Neural progenitor cell (in vitro differentiated cells): ENCODE measurements at places on chromosomes 13 and 19.
A peak's percentile ranks its signal among the peaks of the same experiment; 100 is the strongest.

- DNase-seq = no peak
Measured at GRCh38 chr13:103410002-103410401, 343.8 kb upstream of the SLC10A2 start.

GRCh38 chr13:50780201-50781015, 63.1 kb downstream of the DLEU7 start:
- no peak for DNase-seq

GRCh38 chr13:40016953-40017660, 361.6 kb downstream of the COG6 start:
- DNase-seq = no peak

DNA sequence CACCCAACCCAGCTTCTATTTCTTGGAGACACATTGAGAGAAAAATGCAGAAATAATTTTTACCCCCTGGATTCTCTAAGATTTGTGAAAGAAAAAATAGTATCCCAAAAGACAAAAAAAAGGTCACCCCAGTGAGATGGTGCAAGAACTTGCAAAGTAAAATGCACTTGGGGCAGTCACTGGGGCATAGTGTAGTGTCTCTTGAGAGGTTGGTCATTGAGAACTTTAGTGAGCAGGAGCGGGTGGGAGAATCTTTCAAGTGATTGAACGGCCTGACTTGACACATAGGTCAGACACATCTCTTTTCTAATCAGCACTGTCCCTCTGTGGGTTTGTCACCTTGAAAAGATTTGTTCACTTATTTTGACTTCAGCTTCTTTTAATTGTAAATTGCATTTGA, 2.4 kb downstream of the ZNF85 start:
- DNase-seq = no peak

- DNase-seq = peak; percentile 85
Measured at GRCh38 chr13:46551410-46552302, 1.3 kb upstream of the LRCH1 start.

GRCh38 chr19:39432677-39433025, 3.1 kb downstream of the RPS16 start:
- no peak for DNase-seq

DNA sequence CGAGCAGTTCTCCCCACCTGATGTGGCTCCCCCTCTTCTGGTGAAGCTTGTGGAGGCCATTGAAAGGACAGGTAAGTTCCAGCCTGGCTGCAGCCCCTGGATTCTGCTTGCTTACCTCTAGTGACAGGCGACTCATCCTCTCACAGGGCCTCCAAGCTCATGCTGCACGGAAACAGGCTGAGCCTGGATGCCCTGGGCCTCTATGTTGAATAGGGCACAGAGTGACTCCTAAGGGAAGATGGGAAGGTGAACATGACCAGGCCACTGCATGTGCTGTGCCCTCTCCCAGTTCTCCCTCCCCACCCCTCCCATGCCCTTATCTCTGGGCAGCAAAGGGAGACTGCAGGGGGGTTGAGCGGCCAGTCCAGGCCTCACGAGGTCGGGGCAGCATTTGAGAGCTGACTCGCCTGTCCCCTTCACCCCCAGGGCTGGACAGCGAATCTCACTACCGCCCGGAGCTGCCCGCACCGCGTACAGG, 7.6 kb downstream of the PIK3R2 start:
- no peak for DNase-seq

GRCh38 chr19:40392894-40393517, 3.0 kb upstream of the HIPK4 start:
- DNase-seq = no peak

- DNase-seq = no peak
Measured at GRCh38 chr13:80465321-80465720, 124.4 kb upstream of the SPRY2 start.

DNA sequence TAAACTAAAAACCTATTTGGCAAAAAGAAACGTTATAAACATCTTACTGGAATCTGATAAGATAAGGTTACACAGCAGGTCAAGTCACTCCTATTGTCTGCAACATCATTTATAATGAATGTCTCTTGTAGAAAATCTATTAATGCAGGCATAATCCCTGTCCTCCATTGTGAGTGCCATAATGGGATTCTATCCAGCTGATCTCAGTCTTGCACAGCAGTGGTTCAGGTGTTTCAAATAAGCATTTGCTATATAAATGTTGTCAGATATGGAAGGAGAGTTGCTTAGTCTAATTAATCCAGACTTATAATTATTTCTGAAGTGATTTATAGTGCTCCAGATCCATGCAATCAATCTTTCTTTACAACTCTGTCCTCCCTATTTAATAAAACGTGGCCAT, 186.5 kb upstream of the ATXN8OS start:
- no peak for DNase-seq

- DNase-seq = peak; percentile 93
Measured at GRCh38 chr19:9914315-9915207, 21.8 kb downstream of the OLFM2 start.

DNA sequence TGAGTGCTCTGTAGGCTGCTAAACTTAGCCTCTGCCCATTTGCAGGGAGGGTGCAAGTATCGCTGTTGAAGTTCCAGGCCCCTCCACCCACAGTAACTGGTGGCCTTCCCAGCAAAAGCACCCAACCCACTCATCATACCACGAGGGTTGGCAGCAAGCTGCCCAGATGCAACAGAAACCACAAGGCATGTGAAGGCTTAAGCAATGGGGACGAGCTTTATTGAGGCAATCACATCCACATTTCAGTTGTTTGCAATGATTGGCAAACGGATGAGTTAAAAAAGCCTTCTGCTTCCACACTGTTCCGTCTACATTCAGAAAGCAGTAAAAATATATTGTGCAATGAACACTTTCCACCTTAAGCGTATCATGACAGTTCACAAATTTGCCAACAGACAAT, 10.3 kb downstream of the GJB6 start:
- no peak for DNase-seq

GRCh38 chr13:64855506-64855905, 2374.6 kb downstream of the PCDH9 start:
- DNase-seq = no peak

DNA sequence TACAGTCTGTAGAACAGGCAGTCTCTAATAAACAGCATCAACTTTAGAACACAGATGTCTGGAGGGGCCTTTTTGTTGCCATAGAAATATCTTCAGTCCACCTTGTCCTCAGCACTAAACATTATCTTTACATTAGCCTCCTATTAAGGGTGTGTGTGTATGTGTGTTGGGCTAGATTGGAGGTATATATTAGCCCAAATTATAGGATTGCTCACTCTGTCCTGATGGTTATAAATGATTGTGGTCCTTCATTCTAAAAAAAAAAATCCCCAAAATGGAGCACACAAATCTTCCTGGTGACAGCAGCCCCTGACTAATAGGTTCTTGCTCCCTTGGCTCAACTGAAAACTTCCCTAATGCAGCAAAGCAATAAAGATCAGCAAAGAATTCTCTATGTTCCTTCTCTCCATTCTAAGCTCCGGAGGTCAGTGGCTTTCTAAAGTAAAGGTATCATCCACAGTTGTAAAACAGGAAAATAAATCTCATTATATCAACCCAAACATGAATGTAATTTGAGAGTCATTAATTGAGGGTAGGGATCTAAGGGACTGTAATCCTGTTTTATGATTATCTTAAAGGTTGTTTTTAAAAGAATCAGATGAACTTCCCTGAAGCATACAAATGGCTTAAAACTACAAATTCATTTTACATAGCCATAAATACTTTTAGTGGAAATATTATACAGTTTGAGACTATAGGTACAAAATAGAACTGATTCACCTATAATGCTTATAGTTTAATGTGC, 232.7 kb downstream of the KLF12 start:
- DNase-seq = no peak

GRCh38 chr13:97506511-97506910, 72.5 kb downstream of the RAP2A start:
- DNase-seq = no peak

DNA sequence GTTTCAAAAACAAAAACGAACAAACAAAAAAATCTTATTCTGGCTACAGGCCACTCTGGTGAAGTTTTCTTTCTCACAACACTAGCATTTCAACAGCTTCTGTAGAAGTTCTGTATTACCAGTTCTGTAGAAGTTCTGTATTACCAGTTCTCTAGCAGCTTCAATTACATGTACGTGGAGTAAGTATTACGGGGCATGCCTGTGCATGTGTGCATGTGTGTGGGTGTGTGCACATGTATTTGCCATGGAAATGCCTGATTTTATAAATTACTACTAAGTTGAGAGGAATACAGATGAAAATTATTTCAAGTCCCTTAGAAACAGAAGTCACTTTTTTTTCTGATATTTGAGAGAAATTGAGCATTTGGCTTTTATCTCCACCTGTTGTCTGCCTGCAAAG, 414.2 kb downstream of the FOXO1 start:
- DNase-seq = no peak

- no peak for DNase-seq
Measured at GRCh38 chr13:93752541-93752940, 525.9 kb downstream of the GPC6 start.

GRCh38 chr19:36093687-36094086, 17.3 kb upstream of the OVOL3 start:
- no peak for DNase-seq

- DNase-seq = no peak
Measured at GRCh38 chr13:36323951-36324566, 22.1 kb downstream of the SPART start.

GRCh38 chr13:22880741-22881720, 299.7 kb upstream of the SGCG start:
- no peak for DNase-seq

GRCh38 chr19:37467608-37468090, 405 bp upstream of the ZNF569 start:
- no peak for DNase-seq

DNA sequence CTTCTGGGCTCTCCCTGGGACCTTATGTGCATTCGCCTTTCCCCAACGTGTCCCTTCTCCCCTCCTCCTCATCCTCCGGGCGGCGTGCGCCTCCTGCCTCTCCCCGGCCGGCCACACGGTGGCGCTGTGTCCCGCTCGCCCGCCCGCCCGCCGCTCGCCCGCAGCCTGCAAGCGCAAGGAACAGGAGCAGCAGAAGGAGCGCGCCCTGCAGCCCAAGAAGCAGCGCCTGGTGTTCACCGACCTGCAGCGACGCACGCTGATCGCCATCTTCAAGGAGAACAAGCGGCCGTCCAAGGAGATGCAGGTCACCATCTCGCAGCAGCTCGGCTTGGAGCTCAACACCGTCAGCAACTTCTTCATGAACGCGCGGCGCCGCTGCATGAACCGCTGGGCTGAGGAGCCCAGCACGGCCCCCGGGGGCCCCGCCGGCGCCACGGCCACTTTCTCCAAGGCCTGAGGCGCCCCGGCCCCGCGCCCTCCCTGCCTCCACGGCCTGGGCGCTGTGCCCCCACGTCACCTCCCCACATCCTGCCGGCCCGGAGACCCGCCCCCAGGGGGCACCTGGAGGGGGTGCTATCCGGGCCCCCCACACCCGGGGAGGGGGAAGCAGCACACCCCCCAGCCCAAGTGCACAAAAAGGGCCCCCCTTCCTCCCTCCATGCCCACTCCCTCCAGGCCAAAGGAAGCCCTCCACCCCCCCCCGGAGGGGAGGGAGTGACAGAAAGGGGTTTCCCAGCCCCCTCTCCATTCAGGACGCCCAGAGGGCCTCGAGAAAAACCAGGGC, 21.9 kb downstream of the ONECUT3 start:
- no peak for DNase-seq

- DNase-seq = no peak
Measured at GRCh38 chr13:23707674-23708073, 137.5 kb downstream of the TNFRSF19 start.

GRCh38 chr19:33905473-33905936, 108.8 kb downstream of the KCTD15 start:
- DNase-seq = peak; percentile 50

GRCh38 chr13:31826521-31826920, 87.2 kb downstream of the RXFP2 start:
- no peak for DNase-seq

DNA sequence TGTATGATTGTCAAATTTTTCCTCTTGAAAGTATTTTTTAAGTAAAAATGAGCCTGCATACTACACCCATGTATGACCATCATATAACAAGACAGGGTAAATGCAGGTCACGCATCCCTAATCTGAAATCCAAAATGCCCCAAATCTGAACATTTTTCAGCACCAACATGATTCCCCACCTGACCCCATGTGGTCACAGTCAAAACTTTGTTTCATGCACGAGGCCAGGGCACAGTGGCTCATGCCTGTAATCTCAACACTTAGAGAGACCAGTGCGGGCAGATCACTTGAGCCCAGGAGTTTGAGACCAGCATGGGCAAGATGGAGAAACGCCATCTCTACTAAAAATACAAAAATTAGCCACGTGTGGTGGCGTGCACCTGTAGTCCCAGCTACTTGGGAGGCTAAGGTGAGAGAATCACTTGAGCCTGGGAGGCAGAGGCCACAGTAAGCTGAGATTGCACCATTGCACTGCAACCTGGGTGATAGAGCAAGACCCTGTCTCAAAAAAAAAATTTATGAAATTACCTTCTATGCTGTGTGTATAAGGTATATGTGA, 63.7 kb upstream of the NPAS1 start:
- no peak for DNase-seq

- peak; percentile 68 for DNase-seq
Measured at GRCh38 chr13:24233351-24233901, 72.9 kb downstream of the SPATA13 start.

DNA sequence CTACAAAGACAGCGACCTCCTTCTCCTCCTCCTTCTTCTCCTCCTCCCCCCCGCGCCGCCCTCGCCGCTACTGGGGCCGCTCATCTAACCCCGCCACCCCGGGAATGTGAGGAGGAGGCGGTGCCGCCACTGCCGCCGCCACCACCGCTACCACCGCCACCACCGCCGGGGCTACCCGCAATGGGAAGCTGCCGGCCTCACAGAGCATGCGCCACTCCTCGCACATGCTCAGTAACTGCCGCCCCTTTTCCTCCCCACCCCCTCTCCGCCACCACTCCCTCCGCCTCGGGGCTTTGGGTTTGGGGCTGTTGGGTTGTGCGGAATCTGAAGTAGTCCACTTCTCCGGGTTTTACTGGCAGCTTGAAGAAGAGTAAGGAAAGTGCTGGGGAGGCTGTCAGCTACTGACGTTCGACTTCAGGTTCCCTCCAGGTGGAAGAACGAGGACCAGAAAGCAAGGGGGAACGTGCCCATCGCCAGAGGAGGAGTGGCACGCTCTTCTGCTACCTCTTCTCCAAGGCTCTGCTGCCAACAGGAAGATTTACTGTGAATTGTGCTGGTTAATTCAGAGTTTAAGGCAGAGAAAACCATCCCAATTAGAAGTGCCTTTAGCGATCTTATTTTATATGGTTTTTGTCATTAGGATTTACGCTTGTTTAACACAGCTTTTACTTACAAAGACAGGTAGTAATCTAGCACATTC, at the start of gene MYCBP2:
Gene MYCBP2 (minus strand): TSS at position 190 of the 700 bp plus-strand sequence. CDS start 319 bp downstream, outside the sequence.
- peak; percentile 98 for DNase-seq

DNA sequence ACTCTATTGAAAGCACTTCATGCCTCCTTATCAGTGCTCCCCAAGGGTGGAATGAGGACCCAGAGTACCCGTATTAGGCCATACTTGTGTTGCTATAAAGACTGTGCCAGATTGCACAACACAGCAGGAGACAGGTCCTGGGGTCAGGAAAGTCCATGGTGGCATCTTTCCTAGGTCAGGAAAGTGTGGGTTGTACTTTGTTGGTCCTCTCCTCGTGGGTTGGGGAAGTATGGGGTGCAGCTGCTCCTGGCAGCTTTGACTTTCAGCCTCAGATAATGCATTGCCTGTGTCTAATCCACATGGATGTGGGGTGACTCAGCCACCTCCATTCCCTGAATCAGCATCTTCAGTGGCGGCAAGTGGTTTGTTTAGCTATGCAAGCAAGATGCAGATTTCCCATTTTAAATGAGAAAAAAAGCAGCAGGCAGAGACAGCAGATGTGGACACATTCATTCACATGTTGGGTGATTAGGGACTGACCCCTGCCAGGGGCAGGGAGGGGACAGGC, 8.4 kb upstream of the CYP2B6 start:
- DNase-seq = no peak

GRCh38 chr13:49216334-49216733, 3.8 kb upstream of the MLNR start:
- DNase-seq = no peak
